Trophoblast cell (in vitro differentiated cells and primary cell): ENCODE measurements at places on chromosomes 13 and 19.

- H3K27me3 ChIP-seq, result no peaks in the 10 kb centered on the region
- no peak overlapping the region for H3K27ac ChIP-seq
- no peak for DNase-seq
- no peaks in the 10 kb centered on the region for H3K36me3 ChIP-seq
These were observed 634.6 kb upstream of the ARGLU1 start for GRCh38 chr13:107202371-107203023.

- no peak overlapping the region for H3K4me3 ChIP-seq
- no peak for DNase-seq
- peaks cover 2% of the 10 kb centered on the region for H3K36me3 ChIP-seq
- H3K27me3 ChIP-seq, result no peaks in the 10 kb centered on the region
- H3K27ac ChIP-seq, result no peak overlapping the region
These were observed 25.3 kb downstream of the RNASEH2B start for GRCh38 chr13:50934735-50935435.

- peaks cover 3% of the 10 kb centered on the region for H3K27me3 ChIP-seq
- H3K4me3 ChIP-seq, result peak overlapping the region; percentile 64
- H3K27ac ChIP-seq, result no peak overlapping the region
- H3K36me3 ChIP-seq, result no peaks in the 10 kb centered on the region
These were observed 81.1 kb downstream of the ZNF429 start for GRCh38 chr19:21586311-21587116.

DNA sequence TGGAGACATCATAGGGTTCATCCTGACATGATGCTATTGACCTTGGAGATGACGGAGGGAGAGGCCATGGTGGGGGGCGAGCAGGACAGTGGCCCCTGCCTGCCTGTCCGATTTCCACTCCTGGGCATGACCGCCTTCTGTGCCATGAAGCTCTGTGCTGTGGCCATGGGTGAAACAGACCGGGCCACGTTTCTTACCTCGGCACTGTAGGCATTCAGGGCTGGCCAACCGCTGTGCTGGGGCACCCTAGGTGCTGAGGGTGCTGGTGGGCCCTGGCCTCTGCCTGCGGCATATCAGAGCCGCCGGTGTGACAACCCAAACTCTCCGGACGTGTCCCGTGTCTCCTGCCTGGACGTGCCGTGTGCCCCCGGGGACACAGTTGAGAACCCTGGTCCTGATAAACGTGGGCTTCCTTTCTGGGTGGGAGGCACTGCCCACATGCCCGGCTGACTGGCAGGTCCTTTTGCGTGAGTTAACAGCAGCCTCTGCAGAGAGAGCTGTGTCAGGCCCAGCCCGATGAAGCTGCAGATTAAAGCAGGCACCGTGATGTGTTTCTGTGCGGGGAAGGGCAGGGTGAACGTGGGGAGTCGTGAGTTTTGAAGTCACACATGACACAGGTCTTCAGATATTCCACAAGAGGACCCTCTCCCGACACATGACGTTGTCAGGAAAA lies 46.5 kb downstream of the TMEM255B start:
- no peaks in the 10 kb centered on the region for H3K27me3 ChIP-seq
- H3K36me3 ChIP-seq, result no peaks in the 10 kb centered on the region
- DNase-seq, result no peak
- H3K27ac ChIP-seq, result no peak overlapping the region
- no peak overlapping the region for H3K4me3 ChIP-seq
